Stimulated activated CD8-positive, alpha-beta memory T cell treated with anti-CD3 and anti-CD28 coated beads, Interleukin-4, amount 100 ng/mL, for 1 hour (primary cell): ENCODE measurements at places on chromosomes 5 and 9.

DNA sequence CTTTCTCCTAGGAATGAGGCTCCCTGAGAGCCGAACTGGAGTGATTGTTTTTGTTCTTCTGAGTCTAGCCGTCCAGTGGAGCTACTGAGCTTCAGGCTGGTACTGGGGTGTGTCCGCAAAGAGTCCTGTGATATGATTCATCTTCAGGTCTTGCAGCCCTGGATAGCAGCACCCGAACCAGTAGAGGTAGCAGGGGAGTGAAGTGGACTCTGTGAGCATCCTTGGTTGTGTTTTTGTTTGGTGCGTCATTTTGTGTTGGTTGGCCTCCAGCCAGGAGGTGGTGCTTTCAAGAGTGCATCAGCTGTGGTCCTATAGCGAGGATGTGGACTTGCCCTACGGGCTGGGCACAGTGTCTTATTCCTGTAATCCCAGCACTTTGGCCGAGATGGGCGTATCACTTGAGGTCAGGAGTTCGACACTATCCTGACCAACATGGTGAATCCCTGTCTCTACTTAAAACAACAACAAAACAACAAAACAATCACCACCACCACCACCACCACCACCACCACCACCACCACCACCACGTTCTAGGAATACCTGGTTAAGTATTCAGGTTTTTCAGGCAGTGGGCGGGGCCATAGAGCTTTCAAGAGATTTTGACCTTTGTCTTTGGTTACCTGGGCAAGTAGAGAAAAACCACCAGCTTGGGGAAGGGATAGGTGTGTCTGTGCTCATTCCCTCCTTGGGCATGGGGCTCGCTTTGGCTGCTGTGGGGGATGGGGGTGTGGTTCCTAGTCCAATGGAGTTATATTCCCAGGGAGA, 154.0 kb downstream of the WDR70 start:
- DNase-seq, result no peak

- DNase-seq, result no peak
Observed at GRCh38 chr5:143249851-143250250, 153.6 kb downstream of the NR3C1 start.

DNA sequence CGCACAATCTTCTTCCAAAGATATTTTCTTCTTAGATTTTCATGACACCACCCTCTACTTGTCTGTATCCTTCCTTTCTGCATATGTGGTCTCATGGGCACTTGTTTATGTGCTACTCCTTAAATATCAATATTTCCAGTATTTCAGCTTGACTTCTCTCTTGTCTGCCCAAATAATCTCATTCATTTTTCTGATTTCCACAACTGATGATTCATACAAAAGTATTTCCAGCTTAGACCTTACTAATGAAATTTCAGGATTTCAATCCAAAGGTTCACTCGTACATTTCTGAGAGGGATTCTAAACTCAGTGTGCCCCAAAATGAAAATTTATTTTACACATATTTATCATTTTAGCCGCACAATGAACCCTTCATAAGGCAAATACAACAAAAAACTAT, 928.9 kb upstream of the C9orf72 start:
- DNase-seq, result no peak

DNA sequence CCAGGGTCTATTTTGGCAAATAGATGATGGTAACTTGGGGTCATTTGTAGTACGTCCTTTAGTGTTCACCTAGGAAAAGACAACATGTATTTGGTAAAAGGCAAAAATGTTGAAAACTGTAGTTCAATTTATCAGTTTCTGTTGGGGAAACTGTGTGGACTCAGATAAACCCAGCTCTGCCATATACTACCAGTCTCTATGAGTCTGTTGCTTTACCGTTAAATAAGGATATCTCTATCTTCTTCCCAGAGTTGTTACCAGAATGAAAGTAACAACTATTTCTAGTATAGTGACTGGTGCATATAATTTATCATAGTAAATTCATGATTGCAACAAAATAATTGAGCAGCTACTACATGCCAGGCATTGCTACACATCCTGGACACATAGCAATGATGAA, 3.8 kb upstream of the IQGAP2 start:
- no peak for DNase-seq
